ENCODE measurements at places on chromosomes 11 and 22. TPM values are rescaled to one million over a fixed set of nuclear protein-coding genes. Genes with fewer than 3 reads are reported as not detected.

GRCh38 chr22:23212061-23213021 lies 32.0 kb downstream of the BCR start:
- no peak for DNase-seq

GRCh38 chr11:33063326-33063881 lies 24.0 kb downstream of the TCP11L1 start:
- peak; percentile 80 for DNase-seq

DNA sequence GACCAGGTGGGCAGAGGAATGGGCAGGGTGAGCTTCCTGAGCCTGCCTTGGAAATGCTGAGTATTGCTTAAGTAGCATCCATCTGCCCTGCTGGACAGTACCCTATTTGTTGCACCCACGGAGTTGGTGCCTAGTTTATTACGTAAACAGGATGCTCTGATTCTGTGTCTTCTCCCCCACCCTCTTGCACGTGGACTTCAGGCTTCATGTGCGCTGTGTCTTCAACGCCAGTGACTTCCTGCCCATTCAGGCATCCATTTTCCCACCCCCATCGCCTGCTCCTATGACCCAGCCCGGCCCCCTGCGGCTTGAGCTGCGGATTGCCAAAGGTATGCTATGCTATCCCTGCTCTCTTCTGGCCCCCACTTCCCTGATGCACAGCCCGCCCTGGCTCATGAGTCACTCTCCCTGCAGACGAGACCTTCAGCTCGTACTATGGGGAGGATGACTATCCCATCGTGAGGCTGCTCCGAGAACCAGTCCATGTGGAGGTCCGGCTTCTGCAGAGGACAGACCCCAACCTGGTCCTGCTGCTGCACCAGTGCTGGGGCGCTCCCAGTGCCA lies 5.7 kb downstream of the ZP1 start:
- DNase-seq, result no peak

Gene CSF2RB
- not detected for total RNA-seq

- no peak for DNase-seq
Observed at GRCh38 chr11:60992842-60993409, 21.4 kb downstream of the CD6 start.

Measured in mammary epithelial cell (primary cell).